COR-L47 (cell line): ENCODE measurements at places on chromosomes 7 and 10.

GRCh38 chr7:70620333-70621055 lies 511.4 kb upstream of the GALNT17 start:
- no peak for DNase-seq

- no peak for DNase-seq
Observed at GRCh38 chr7:95427166-95427565, 7.7 kb downstream of the PON2 start.

DNA sequence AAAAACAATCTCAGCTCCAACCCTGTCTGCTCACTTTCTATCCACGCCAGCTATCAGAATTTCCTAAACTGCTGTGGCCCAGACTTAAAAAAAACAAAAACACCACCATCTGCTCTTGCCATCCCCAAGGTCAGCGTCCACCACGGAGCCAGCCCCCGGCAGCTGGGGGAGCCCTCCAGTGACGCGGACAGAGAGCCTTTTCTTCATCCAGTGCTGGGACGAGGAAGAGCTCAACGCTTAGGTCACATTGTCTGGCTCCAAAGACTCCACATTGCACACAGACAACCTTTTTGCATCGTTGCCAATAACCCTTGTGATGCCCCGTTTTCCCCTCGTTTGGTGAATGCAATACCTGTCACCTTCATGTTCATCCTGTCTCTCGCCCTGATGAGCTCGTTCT lies 67.4 kb upstream of the GNA12 start:
- no peak for DNase-seq

DNA sequence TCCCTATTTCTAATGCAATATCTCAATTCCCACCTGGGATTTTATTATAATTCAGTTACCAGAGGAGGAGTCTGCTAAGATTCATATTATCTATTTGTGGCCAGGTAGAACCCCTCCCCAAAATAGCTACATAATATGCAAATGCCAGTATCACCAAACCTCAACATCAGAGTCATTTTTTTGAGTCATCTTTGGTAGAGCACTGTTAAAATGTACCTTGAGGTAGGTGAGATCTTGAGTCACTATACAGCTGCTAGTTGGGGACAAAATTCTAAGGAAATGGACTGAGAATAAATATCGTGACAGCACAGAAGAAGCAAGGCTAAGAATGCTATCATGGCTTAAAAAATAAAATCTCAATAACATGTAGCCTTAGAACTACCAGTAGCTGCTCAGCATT lies 4.7 kb upstream of the CRYGN start:
- DNase-seq = no peak

GRCh38 chr7:57179776-57180415 lies 47.7 kb upstream of the ZNF479 start:
- no peak for DNase-seq

DNA sequence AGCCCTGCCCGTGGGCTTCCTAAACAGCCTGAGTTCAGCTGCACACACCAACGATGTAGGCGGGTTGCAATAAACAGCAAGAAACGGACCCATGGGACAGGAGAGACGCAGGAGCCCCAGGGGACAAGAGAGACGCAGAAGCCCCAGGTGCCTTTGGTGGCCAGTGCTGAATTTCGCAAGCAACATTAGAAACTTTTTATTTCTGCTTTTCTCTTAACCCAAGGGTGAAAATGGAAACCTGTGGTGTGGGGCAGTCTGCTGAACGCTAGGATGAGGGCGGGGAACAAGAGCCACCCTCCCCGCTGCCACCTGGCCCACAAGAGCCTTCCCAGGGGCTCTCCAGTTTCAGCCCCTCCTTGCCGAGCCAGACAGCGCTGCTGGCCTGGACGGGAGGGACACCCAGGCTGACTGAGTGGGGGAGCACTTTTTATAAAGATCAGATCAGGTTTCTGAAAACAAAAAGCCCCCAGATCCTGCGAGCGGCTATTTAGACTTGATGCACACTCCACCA lies 20.0 kb upstream of the GPR146 start:
- DNase-seq = no peak

DNA sequence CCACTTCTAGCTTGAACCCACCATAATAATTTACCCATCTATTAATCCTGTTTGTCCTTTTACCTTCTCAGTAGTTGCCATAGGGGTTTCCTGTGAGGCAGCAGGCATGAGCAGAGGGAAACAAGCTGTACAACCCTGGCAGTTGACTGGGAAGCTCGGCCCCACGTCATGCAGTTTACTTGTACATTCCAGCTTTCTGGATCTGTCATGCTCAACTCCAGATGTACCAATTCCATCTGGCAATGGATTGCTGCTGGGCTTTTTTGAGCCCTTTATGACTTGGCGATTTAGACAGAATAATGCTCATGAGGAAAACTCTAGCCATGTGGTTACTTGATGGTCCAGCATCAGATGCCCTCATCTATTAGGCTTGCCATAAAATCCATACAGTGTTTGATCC lies 112.5 kb downstream of the GNAI1 start:
- DNase-seq = no peak

- no peak for DNase-seq
Observed at GRCh38 chr10:4013651-4014121, 228.7 kb upstream of the KLF6 start.

GRCh38 chr7:102295346-102296178 lies 8.9 kb downstream of the SH2B2 start:
- no peak for DNase-seq

GRCh38 chr7:157391036-157391710 lies 54.4 kb downstream of the DNAJB6 start:
- DNase-seq = no peak

DNA sequence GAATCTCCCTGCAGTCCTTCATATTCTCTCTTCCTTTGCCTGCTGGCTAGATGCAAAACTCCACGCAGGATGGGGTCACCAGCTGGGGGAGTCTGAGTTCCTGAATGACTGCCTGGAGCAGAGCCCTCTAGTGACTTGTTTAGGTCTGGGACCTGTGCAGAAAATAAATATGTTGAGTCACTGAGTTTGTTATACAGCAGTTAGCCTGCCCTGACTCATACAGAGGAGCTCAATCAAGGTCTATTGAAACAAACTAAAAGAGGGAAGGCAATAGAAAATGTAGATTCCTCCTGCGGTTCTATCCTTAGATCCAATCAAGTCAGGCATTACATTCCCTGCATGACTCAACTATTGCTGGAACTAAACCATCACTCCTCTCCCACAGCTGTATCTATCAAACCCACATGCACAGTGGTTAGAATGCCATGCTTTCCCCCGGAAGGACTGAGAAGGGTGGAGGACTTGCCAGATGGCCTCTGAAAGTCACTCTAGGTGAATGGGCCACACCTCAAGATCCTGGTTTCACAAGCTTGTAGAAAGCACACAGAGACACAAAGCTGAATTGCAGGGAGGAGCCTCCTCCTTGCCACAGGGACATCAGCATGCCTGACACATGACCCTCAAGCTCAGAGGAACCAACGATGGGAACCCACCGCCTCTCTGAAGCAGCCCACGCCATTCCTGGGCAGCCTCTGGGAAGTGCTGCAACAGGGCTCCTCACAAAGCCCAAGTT lies 73.9 kb downstream of the SH3PXD2A start:
- no peak for DNase-seq

GRCh38 chr7:36986511-36986933 lies 262.2 kb upstream of the AOAH start:
- DNase-seq = peak; percentile 66

- no peak for DNase-seq
Observed at GRCh38 chr10:31358688-31359330, 39.8 kb downstream of the ZEB1 start.

DNA sequence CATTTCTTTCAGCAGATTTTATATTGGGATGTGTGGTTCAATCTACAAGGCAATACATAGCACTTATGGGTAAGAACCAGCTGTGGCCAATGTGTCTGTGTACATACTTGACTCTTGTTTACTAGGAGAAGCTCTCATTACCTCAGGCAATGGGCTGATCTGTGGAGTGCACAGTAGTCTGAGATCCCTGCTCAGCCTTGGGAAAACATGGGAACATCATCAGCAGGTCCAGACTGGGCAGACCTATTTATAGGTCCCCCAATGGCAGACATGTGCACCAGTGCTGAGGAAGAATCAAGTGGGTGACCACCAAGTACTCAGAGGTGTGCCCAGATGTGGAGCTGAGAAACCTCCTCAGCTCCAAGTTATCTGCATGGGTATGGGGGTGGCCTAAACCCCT lies 349.7 kb downstream of the KIF20B start:
- no peak for DNase-seq

DNA sequence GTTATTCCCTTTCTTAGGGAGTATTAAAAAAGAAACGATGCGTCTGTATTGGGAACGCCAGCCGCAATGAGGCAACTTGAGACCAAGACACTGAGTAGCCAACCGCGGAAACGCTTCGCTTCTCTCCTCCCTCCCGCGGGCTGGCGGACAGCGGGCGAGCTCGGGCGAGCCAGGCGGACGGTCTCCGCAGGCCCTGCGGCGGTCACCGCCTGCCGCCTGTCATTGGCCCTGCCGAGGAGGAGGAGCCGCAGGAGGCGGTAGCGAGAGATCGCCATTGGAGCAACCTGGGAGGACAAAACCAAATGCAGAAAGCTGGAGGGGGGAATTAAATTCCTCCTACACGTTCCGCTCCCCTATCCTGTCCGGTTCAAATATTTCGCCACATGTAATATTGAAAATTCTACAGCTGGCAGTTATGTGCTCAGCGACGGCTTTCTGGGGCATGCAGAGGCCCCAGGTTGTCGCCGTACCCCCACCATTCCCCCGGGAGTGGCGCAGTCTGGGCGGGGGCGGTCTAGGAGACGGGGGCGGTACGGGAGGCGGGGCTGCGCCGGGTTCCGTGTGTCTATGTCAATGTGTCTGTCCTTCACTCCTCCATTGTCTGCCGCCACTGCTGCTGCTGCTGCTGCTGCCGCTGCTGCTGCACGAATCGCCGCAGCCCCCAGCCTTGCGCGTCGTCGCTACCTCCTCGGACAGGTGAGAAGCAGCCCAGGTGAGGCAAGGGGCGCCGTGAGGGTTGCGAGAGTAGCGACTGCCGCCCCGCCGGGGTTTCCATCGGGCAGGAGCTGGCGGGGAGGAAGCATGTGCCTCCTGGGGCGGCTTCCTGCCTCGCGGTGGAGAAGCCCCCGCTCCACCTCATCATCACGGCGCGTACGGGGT lies at the start of the genes ANKMY2 and BZW2:
ANKMY2 (minus strand) TSS at position 162 of the 879 bp plus-strand sequence. CDS start 181 bp downstream, outside the sequence.
BZW2 (plus strand) TSS at position 589 of the 879 bp plus-strand sequence. CDS start 19,263 bp downstream, outside the sequence.
- DNase-seq = peak; percentile 95

- no peak for DNase-seq
Observed at GRCh38 chr10:1698185-1698584, 39.1 kb downstream of the ADARB2 start.

- no peak for DNase-seq
Observed at GRCh38 chr10:62538606-62539005, 164.4 kb downstream of the ZNF365 start.

DNA sequence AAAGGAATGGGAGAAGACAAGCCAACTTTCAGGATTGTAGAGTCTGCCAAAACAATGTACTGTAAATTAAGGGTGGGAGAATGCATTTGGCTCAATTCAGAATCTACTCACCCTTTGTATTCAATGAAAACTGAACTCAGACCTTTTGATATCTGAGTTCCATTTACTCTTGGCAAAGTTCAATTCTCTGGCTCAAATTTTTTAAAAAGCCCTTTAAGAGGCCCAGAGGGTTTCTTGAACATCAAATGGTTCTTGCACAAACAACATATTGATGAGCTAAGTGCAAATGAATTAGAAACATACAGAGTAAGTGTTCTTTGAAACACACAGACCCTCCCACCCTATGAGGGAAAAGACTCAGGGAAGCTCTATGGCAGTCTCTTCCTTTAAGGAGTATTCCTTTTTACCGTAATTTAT lies 5.2 kb upstream of the XPNPEP1 start:
- no peak for DNase-seq

GRCh38 chr7:36032361-36032818 lies 120.7 kb upstream of the EEPD1 start:
- DNase-seq = no peak

DNA sequence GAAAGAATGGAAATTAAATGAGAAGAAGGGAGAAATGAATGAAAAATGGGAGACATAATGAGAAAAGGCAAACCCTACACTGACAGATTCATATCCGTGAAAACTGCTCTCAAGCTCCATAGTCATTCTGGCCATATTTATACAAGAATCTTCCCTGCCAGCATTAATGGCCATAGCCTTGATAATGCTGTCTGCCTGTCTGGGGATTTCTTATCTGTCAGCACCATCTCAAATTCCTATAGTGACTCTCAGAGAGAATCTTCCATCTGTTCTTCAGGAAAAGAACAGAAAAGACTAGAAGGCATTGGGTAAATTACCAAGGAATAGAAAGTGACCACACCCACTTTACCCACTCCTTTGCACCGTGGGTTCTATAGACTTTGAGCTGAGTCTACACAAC lies 295.9 kb downstream of the PLXNA4 start:
- no peak for DNase-seq

GRCh38 chr10:126686268-126686667 lies 15.8 kb upstream of the C10orf90 start:
- no peak for DNase-seq

GRCh38 chr7:75055830-75056772 lies 17.5 kb downstream of the RCC1L start:
- DNase-seq = no peak

DNA sequence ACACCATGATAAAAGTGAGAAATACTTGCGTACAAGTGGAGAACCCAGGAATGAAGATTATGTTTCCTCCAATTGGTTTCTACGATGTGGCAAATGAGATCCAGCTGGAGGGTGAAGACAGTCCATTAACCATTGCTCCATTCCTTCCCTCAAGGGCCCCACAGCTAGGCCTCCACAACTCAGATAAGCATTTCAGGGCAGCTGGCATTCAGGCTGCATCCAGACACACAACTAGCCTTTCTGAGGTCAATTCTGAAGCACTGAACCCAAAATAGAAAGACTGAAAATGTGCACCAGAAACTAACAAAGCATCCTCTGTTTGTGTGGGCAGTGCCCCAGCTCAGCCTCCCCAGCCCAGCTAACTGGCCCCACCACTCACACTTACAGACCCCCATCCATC lies 94.8 kb downstream of the GSAP start:
- no peak for DNase-seq

DNA sequence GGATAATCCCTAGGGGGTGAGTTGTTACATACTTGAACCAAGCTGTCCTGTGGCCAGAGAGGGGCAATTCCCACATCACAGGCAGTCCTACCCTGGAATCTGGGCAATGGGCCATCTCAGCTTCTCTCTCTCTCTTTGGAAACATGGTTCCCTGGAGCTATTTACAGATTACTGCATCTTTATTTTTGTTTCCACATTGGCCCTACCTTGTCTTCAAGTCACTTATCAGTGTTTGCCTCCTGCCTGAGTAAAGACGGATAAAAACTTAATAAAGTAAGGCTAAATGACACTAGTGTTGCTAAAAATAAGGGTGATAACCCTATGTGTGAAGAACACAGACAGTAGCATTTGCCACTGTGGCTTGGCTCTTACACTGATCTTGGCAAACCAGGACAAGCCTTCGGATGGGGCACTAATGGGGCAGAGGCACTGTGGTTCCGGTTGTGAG lies 228.2 kb downstream of the GFRA1 start:
- DNase-seq = no peak

DNA sequence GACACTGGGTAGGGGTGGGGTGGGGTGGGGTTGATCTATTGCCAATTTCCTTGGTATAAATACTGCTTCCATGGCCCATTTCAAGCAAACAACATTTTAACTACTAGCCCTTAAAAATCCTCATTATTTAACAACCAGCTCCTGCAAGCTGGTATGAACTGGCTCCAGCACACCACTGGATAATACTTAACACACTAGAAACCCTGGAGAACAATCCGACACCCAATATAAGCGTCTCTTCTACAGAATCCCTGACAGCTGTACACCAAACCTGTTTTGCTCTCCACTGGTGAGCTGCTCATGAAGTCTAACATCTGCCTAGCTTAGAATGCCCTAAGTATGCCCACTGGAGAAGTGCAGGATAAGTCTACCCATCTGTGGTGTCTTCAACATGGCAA lies 116.8 kb downstream of the HIPK2 start:
- no peak for DNase-seq

- no peak for DNase-seq
Observed at GRCh38 chr10:45000138-45000751, 478 bp upstream of the ZNF22 start.
